ENCODE measurements at places on chromosomes 1 and 21. TPM values are rescaled to one million over a fixed set of nuclear protein-coding genes. Genes with fewer than 3 reads are reported as not detected.

- DNase-seq: no peak
Observed at GRCh38 chr1:115090540-115090939, 1.2 kb upstream of the TSPAN2 start.

DNA sequence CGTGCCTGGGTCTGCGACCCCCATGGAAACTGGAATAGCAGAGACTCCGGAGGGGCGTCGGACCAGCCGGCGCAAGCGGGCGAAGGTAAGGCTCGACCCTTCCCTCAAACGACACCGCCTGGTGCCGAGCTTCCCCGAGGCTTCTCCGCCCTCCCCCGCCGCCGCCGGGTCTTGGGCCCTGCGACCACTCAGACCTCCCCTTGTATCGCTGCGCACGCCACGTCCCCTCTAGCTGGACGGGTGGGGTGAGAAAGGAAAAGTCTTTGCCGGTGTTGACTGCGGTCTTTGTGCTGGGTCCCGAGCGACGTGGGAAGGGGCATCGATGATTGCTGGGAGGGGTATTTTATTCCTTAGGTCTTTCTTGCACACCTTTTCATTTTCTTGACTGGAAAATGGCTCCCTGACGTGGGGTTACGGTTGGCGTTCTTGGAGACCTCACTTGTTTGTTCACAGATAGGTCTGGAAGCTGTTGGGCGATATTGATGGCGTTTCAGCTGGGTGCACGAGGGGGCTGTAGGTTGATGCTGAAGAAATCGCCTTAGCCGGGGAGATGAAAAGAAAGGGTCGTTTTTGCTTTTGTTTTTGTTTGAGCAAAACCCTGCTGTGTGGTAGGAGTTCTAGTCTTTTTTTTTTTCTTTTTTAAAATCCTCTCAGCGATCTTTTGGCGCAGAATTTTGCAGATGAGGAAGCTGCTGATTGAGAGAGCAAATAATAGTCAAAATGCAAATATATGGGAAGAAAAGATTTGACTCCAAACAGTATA is 776 bp downstream of the KDM1A start:
- peak; percentile 66 for DNase-seq

The CCDC185 gene
- not detected for total RNA-seq

The SGIP1 gene
- total RNA-seq: 48.0 TPM

- peak; percentile 81 for DNase-seq
Observed at GRCh38 chr1:8259498-8260290, 58.2 kb upstream of the SLC45A1 start.

- DNase-seq: no peak
Observed at GRCh38 chr1:205454903-205455335, 926 bp downstream of the BLACAT1 start.

DNA sequence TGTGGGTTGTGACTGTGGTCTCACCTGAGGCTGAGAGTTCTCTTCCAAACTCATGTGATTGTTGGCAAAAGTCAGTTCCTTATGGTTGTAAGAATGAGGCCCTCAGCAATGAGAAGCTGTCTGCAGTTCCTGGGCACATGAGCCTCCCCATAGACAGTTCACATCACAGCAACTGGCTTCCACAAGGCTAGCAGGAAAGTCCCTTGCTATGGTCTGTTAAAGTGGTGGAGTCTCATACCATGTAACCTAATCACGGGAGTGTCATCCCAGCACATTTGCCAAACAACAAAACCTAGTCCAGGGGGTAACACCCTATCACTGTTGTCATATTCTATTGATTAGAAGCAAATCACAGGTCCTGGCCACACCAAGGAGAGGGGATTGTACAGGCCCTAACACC is 163.8 kb downstream of the BACH1 start:
- DNase-seq: no peak

GRCh38 chr1:94300731-94301130 is 63.3 kb upstream of the ARHGAP29 start:
- no peak for DNase-seq

DNA sequence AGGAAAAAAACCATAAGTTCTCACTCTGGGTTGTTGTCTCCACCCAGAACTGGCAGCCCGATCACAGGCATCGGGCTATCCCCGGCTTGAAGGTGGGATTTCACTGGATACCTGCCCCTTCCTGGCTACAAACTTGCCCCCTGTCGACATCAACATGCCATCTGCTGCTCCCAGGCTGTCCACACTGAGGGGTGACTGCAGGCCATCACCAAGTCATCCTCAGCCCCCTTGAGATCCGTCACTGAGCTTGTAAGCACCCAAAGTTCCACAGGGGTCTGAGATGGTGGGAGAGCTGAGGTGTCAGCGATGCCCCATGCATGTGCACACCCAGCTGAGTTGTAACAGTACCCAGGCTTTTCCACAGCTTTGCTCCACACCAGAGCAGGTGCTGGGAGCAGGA is 211.0 kb downstream of the AMY1C start:
- DNase-seq: no peak

The RXFP4 gene
- 0.19 TPM for total RNA-seq

- no peak for DNase-seq
Observed at GRCh38 chr1:21234779-21235178, 55.5 kb downstream of the ECE1 start.

DNA sequence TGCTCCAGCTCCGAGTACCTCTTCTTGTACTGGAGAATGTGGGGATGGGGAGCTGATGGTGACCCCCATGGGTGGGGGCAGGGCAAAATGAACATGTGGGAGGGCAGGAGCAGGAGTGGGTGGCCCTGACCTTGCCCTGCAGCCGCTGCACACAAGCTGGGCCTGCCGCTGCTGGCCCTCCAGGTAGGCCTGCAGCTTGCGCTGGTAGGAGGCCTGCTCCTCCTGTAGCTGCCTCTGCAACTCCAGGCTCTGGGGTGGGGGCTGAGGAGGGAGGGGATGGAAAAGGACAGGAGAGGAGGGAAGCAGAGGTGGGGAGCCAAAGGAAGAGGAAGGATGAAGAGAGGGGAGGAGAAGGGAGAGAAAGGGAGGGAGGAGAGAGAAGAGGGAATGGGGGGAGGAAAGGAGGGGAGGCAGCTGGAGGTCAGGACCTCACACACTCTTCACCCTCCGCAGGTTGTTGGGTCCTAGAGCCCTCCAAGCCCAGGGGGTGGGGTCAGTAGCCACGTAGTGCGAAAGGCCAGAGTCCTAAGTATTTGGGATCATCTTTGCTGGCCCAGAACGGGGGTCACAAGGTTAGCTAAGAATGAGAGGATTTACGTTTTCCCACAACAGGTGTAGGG is 22.9 kb downstream of the RNU1-1 start:
- no peak for DNase-seq

DNA sequence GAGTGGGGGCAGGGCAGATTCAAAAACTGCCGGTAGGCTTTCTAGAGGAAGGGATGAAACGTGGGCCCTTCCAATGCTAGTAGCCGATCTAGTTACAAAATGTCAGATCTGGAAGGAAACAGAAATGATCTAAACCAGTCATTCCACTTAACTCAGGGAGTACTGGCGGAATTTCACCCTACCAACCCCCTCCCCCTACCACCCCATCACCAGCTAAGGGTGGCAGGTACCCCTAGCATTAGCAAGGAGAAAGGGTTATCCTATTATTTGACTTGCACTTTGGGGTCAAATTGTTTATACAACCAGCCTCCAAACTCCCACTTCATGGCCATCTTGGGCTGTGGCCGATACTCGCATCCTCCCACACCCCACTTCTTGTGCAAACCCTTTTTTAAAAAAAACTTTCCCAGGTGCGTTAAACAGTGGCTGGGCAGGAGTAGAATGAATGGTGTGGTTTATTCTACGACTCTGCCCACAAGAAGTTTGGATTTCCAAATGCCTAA is 644 bp upstream of the MRPL24 start:
- DNase-seq: no peak

DNA sequence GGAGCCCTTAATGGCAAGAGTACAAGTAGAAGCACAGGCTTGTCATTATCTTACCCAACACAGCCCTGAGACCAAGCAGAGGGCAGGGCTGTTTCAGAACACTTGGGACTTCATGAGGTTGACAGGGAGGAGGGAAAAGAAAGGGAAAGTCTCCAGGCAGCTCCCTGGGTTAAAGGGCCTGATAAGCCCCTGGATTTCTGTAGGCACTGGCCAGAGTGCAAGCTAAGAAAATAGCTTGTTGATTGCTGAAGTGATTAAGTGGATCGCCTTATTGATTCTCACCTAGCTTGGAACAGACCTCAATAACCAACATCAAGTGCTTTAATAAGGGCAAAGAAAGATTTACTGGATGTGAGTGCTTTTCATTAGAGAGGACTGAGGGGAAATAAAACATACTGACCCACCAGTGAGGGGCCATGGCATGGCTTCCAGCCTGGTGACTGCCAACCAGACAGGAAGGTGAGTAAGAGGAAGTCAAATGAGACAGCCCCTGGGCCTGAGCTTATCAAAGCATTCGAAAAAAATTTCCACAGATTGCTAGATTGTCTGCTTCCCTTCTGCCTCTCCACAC is 121.4 kb upstream of the NFIA start:
- peak; percentile 88 for DNase-seq

GRCh38 chr1:153359241-153359640 is 1.6 kb downstream of the S100A9 start:
- no peak for DNase-seq

DNA sequence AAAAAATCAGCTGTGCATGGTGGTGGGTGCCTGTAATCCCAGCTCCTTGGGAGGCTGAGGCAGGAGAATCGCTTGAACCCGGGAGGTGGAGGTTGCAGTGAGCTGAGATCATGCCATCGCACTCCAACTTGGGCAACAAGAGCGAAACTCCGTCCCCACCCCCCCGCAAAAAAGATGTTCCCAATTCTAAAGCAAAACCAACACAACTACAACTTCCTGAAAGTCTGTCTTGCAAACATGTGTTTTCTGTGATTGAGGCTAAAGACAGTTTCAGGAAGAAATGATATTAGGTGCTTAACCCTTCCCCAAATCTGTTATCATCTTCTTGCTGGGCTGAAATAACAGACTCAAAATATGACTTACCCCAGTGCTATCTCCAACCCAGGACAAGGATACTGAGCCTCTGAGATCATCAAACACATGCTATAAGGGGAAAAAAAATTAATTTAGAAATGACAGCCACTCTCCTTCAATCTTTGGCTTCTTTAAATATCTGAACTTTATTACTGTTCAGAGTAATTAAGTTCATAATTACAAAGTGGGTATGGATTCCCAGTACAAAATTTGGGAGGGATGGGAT is 28.5 kb downstream of the SORT1 start:
- no peak for DNase-seq

DNA sequence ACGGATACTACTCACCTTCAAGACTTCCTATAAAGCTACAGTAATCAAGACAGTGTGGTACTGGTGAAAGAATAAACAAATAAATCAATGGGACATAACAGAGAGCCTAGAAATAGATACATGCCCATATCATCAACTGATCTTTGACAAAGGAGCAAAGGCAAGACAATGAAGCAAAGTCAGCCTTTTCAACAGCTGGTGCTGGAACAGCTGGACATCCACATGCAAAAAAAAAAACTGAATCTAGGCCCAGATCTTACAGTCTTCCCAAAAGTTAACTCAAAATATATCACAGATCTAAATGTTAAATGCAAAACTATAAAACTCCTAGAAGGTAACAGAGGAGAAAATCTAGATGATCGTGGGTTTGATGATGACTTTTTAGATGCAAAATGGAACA is 170.3 kb downstream of the MIS18A start:
- DNase-seq: no peak

The SLC16A4 gene
- 1.4 TPM for total RNA-seq

DNA sequence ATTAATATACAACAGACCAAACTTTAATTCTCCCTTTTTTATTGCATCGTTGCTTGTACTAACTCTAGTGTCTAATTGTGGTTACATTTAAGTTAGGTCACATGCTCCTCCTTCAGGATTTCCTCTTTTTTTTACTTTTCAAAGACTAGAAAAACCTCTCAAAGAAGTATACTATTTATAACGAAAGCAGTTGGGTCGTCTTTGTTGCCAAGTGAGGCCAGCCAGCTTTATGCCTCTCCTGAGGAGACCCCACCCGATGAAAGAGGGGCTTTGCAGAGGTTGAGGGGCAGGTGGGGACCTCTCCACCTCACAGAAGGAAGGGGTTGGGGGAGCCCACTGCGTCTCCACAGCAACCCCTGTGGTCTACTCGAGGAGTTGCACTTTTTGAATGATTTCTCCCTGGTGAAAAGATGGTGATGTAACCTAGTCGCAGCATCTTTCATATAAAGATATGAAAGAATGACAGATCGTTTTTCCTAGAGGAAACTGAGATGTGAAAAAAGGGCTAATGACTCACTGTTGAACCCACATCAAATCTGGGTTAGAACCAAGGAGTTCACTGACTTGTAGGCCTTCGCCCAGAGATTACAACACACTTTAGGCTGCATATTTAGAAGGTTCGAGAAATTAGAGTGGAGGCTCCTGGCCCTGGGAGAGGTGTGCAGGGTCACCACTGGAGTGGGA is 6.4 kb downstream of the TGFB2 start:
- peak; percentile 72 for DNase-seq

The S100A3 gene
- 1.3 TPM for total RNA-seq

- peak; percentile 33 for DNase-seq
Observed at GRCh38 chr1:9822897-9823692, 670 bp downstream of the CLSTN1 start.

- DNase-seq: no peak
Observed at GRCh38 chr1:10564063-10564462, 89.3 kb downstream of the PEX14 start.
